NCI-H526 (cell line): ENCODE measurements at places on chromosomes 2 and 18.
A peak's percentile ranks its signal among the peaks of the same experiment; 100 is the strongest.

- no peak for DNase-seq
Measured at GRCh38 chr2:61604433-61604832, 66.3 kb upstream of the XPO1 start.

DNA sequence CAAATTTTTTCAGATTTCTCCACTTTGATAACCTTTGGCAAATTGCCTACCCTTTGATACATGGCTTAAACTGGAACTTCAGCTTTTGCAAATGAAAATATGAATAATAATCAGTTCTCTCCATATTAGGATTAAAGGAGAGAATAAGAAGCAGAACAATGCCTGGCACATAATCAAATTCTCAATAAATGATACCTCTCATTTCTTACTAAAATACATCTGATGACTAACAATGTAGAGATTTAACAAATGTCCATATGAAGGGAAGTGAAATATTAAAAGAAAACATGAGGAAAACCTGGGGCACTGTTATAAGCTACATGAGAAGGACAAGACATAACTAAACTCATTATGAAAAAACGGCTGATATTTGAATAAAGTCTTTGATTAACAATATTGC is 1103.6 kb downstream of the LRP1B start:
- no peak for DNase-seq

GRCh38 chr2:143371616-143372015 is 242.4 kb downstream of the ARHGAP15 start:
- no peak for DNase-seq

DNA sequence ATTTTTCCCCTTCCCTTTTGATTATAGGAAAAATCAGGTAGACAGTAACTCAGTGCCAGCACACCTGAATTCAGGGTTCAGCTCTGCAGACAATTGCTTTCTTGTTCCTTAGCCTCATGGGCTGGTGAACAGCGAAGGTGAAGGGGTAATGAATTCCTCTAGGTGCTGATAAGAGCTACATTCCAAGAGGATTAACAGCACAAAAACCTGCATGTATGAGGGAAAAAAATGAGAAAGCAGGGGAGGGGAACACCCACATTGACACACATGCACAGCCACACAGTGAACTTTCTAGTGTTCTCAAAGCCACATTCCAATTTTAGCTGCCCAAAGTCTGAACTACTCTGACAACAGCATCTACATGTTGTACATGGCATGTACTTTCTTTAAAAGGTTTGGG is 46.1 kb downstream of the SPATS2L start:
- DNase-seq, result no peak

- DNase-seq, result no peak
Measured at GRCh38 chr2:43155851-43156411, 70.5 kb downstream of the ZFP36L2 start.

GRCh38 chr2:190352668-190353536 is 9.5 kb downstream of the INPP1 start:
- DNase-seq, result no peak

DNA sequence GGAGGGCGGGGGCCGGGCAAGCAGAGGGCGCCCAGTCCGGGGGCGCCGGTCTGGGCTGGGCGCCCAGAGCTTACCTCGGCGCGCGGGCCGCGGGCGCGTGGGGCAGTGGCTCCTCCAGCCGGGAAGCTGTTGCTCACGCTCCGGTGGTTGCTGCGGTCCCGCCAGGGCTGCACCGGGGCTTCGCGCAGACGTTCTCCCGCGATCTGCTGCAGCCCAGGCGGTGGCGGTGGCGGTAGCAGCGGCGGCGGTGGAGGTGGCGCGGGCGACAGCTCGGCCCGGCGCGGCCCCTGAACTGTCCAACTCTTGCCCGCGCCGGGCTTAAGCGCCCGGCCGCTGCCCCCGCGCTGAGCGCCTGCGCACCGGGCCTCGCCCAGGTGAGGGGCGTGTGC is 391 bp downstream of the ZNF385B start:
- peak; percentile 78 for DNase-seq

- DNase-seq, result no peak
Measured at GRCh38 chr2:147416099-147416498, 428.7 kb upstream of the ACVR2A start.

DNA sequence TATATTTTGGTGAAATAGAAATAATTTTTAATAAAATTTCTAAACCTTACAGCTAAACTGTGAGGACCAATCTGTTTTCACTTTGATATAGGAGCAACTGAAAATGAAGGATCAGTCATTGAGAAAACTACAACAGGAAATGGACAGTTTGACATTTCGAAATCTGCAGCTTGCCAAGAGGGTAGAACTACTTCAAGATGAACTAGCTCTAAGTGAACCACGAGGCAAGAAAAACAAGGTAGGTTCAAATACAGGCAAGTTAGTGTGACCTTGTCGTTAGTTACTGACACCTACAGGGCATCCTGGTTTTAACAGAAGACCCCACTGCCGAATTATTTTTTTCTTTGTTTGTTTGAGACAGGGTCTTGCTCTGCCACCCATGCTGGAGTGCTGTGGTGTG is 75.5 kb upstream of the STON1 start:
- no peak for DNase-seq

GRCh38 chr2:176745543-176746200 is 466.9 kb upstream of the HNRNPA3 start:
- peak; percentile 87 for DNase-seq

GRCh38 chr2:36405183-36405582 is 49.6 kb downstream of the CRIM1 start:
- no peak for DNase-seq

GRCh38 chr2:60068755-60069154 is 484.7 kb downstream of the BCL11A start:
- DNase-seq, result no peak

- DNase-seq, result no peak
Measured at GRCh38 chr2:158931572-158931971, 36.9 kb upstream of the TANC1 start.

GRCh38 chr18:52370841-52371240 is 30.8 kb downstream of the DCC start:
- DNase-seq, result no peak

GRCh38 chr18:35331367-35332087 is 12.7 kb downstream of the ZNF24 start:
- no peak for DNase-seq

GRCh38 chr2:35415282-35415681 is 940.3 kb upstream of the CRIM1 start:
- DNase-seq, result no peak

GRCh38 chr2:215361211-215361875 is 49.5 kb downstream of the ATIC start:
- DNase-seq, result no peak

DNA sequence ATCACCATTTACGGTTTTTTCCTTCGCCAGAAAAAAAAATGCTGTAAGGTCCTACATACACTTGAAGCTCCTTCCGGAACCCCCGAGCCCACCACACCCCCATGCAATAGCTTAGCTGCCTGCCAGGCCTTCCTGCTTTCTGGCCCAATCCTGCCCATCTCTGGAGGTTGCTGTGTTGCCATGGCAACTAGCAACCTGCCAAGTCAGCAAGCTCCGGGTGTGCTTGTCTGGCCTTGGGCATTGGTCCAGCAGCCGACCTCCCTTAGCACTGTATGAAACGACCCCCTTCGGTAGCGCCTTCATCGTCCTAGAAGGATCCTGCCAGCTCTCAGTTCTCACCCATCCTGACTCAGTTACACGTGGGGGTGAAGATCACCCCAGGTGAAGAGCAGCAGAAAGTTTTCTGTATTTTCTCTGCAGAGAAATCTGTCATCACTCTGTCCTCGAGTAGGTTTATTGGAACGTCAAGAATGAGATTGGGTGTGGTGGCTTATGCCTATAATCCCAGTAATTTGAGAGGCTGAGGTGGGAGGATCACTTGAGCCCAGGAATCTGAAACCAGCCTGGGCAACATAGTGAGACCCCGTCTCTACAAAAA is 47.4 kb upstream of the MTCL1 start:
- DNase-seq, result no peak

DNA sequence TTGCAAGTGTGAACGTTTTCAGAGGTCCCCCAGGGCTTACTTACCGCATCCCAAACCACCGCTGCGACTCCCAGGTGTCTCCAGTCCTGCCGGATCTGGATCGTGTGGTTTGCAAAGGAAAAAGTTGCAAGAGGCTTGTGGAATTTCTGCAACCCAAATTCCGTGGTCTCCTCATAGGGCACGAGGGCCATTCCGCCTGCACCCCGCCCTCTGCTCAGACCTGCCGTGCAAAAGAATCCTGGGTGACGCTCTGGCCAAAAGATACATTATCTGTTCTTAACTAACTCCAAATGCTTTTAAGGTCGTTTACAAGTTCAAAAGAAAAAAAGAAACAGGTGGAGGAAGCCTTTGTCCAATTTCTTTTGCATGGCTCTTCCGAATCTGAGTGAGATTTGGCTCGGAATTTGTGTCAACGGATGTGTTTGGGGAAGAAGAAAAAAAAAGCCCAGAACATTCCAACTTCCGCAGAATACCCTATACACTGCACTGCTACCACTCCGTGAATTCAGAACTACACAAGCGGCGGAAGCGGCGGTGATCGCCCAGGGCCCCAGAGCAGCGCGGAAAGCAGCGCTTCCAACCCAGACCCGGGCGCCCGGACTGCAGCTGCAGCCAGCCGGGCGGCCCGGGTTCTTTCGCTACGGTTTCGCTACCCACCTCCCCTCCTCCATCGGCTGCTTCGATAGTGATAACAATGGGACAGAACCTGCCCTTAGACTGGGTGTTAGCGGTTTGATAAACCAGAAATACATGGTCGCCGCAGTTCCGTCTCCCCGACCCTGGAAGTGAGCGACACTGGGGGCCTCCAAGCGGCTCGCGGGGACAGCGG is 795 bp downstream of the METTL21A start:
- DNase-seq, result peak; percentile 82

GRCh38 chr18:73365018-73365417 is 497.2 kb upstream of the NETO1 start:
- no peak for DNase-seq

DNA sequence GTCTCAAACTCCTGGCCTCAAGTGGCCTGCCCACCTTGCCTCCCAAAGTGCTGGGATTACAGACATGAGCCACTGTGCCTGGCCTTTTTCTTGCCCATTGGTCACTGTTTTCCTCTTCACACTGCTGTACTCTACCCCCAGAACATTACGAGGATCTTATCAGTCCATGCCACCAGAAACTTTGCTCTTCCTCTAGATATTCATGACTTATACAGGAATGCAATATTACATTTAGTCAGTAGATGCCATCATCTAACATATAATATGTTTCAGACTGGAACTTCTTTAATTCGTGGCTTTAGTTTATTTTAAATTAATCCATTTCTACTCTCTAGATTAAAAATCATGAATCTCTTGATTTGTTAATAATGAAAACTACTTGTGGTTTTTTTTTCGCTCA is 135.5 kb downstream of the COMMD1 start:
- no peak for DNase-seq

GRCh38 chr18:62523631-62524439 is 1.0 kb downstream of the ZCCHC2 start:
- DNase-seq, result peak; percentile 26

DNA sequence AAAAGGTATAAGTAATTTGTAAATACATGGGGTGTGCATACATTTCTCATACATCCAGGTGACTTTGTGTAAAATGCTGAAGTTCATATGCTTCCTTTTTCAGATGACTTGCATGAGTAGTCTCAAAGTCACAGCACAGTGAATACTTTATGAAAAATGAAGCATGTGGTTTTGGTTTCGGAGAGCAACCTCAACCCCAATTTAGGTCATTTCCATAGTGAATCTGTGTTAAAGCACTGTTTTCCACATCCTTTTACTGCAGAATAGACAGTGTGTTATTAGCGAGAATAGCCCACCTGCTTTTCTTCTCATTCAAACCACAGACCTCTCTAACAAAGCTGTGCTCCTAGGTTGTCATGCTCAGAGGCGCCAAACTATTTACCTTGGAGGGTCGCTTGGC is 204.4 kb upstream of the RASGRP3 start:
- no peak for DNase-seq

DNA sequence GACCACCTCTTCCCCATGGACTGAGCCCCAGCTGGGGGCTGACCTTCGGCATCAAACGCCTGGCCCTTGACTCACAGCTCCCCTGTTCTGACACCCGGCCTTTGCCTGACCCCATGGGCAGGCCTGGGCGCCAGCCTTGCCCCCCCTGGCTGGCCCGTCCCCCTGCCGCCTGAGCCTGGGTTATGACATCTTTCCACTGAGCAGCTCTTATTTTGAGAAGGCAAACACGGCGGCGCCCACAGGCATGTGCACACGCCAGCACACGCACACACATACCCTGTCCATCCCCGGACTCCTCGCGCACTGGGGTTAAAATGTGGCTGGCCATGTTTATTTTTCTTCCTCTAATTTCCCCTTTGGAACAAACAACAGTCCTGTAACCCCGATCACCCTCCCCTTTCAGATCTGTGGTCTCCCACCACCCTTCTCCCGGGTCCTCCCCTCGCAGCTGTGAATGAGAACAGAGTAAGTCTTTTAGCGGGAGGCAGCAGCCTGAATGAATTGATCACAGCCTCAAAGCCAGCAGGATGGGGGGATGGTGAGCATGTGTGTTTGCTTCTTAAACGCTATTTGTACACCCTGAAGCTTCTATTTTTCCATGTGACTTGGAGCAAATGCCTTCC is 11.8 kb upstream of the ATOH8 start:
- peak; percentile 34 for DNase-seq

DNA sequence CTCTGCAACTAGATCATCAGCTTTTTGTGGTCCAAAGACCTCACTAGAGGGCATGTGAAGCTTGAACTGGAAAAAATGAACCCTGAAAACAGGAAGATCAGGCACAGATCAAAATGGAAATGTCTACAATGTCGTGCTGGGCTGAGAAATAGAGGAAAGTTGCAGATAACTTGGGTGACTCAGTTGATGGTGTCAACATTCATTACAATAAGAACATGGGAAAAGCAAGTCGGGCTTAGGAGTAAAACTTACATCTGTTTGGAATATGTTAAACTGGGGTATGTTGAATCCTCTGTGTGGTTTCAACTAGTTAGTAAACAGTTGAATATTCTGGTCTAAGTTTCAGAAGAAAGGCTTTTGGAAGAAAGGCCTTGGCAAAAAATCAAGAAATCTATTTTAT is 940.4 kb downstream of the ERBB4 start:
- no peak for DNase-seq

GRCh38 chr2:6647046-6647445 is 218.7 kb downstream of the CMPK2 start:
- DNase-seq, result no peak

- DNase-seq, result no peak
Measured at GRCh38 chr2:28594000-28594331, 98.1 kb downstream of the PLB1 start.
